ENCODE measurements at places on chromosomes 5 and 9.

- DNase-seq: no peak
Observed at GRCh38 chr9:124718928-124719327, 52.2 kb downstream of the NR6A1 start.

GRCh38 chr5:51881901-51882300 is 498.7 kb downstream of the ISL1 start:
- no peak for DNase-seq

DNA sequence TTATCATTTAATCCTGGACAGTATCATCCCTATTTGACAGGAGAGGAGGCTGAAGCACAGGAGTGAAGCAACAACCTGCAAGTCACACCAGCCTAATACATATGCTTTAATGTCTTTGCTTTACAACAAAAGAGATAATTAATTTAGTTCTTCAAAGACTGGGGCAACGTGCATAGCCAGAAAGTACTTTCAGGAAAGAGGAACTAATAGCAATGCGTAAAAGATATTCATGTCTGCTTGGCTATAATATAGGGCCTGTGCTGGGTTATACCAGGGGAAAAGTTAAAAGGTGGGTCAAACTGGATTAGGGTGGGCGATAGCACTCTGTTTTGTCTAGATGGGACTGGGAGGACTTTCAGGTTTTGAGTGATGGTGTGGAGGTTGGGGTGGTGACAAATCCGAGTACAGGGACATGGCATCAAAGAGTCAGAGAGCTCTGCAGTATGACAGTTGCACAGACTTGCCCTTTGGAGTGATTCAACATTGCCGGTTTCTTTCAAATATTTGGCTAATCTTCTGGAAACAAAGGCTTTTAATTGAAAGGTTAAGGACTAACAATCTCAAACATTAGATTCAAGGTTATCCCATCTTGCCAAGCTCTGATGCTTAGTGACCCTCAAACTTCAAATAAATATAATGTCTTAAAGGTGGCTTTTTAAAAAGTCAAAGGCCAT is 11.9 kb downstream of the DAB2 start:
- DNase-seq: no peak

GRCh38 chr5:134527156-134527960 is 1.9 kb downstream of the JADE2 start:
- DNase-seq: peak; percentile 92

DNA sequence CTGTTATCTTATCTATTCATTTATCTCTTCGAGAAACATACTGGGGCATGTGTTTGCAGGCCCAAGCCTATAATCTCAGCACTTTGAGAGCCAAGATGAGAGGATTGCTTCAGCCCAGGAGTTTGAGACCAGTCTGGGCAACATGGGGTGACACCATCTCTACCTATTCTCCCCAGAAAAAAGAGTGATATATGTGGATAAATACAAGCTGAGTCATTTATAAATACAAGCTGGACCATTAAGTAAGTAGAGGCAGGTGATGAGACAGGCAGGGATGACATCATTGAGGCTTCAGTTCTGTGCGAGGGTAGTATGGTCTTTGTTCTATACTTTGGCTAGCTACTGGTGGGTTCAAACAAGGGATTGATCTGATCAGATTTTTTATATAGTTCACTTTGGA is 25.6 kb downstream of the PBX3 start:
- DNase-seq: no peak

GRCh38 chr5:171162596-171162995 is 146.5 kb upstream of the TLX3 start:
- DNase-seq: peak; percentile 37

DNA sequence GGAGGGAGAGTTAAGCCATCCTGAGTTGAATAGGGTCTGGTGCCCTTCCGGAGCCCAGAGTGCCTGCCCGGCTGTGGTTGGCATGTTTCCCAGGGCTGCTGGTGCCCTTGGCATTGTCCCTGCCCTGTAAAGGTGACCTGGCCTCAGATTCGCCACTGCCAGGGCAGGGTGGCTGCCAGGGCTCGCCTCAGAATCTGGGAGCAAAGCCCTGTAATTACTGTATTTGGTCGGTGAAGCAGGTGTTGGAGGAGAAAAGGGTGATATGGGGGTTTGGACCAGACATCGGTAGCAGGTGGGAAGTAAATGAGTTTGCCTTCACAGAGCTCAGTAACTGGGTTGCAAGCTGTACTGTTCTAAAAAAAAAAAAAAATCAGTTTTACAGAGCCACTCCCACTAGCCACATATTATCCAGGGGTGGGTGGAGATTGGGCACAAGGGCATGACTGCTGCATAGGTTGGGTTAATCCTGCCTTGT is 47.6 kb downstream of the RGS3 start:
- no peak for DNase-seq

- DNase-seq: no peak
Observed at GRCh38 chr9:114006155-114006550, 71.9 kb downstream of the AMBP start.

DNA sequence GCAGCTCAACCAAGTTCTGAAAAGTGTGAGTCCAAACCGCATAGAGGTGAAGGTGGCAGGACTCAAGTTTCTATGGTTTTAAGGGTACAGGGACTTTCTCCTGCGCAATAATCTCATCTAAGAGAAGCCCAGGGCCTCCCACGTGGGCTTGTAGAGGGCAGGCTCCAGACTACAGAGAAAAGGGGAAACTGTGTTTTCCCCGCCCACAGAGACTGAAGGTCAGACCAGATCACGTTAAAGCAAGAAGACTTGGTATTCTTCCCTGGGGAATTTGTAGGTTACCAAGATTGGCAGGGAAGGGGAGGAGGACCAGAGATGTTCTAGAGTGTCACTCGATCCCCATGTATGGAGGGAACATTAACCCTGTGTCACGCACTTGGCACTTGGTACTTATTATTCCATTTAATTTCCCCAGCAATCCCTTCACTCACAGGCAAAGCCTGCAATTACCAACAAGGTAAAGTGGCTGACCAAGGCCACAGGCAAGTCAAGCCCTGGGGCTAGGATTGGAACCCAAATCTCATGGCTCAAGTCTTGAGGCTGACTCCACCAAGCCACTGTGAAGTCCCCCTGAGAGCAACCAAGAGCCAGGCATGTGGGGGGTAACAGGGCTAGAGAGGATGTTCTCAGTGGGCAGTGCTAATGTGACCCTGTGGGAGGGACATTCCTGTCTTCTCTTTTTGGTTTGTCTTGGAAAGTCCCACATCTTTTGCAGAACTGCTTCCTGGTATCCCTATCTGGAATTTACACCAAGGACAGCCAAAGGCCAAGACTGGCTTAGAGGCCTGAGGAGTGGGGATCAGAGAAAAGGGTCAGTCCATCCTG is 18.3 kb upstream of the NEK6 start:
- no peak for DNase-seq

- DNase-seq: peak; percentile 25
Observed at GRCh38 chr5:8826508-8826907, 719.4 kb downstream of the SEMA5A start.

DNA sequence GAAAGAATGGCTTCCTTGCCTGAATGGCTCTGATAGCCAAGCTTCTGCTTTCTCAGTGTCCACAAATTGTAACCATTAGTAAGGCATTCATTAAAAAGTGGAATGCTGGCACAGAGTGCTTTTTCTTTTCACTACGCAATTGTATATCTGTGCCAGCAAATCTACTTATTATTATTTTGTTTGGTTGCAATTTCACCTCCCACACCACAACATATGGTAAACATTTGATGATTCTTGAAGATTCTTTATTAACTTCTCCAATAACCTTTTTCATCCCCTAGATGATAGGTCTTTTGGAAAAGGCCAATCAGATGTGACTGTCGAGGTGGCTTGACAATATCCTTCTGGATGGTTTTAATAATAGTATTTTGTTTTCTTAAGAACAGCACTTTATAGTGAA is 234.1 kb downstream of the TMEM38B start:
- no peak for DNase-seq

- DNase-seq: no peak
Observed at GRCh38 chr5:97101189-97101910, 41.1 kb downstream of the LIX1 start.

DNA sequence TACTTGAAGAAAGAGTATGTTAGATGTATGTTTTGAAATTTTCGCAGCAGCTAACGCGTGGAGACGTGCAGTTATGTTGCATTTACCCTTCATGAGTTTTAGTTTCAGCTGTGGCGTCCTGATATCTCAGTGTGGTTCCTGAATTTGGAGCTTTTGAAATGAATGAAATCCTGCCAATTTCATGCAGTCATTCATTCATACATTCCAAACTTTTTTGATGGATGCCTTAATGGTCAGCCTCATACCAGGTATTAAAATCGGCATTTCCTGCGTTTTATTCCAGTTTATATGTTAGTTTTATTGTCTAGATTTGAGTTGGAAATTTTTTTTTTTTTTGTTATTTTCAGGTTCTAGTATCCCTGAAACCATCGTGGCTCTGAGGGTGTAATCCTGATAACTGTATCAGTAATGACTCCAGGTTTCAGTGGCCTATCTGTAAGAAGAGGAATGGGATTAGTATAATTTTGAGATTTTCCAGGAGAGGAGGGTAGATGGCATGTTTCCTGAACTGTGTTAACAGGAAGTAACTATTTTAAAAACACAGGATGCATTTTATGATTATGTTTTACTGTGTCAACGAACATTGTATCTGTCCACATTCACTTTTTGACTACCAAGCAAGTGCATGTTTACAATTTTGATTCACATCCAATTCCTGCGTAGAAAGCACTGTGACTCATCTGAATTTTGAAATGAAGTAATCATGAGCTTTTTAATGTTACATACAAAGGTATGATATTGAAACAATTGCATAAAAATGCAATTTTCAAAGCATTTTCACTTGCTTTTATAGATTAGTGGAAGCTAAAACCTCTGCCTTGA is 1.0 kb downstream of the FOCAD start:
- peak; percentile 74 for DNase-seq

GRCh38 chr9:110744715-110745384 is 76.3 kb downstream of the MUSK start:
- peak; percentile 97 for DNase-seq

GRCh38 chr9:7129391-7129790 is 371.6 kb downstream of the KDM4C start:
- DNase-seq: no peak

GRCh38 chr5:15734058-15734457 is 234.1 kb downstream of the FBXL7 start:
- DNase-seq: no peak

DNA sequence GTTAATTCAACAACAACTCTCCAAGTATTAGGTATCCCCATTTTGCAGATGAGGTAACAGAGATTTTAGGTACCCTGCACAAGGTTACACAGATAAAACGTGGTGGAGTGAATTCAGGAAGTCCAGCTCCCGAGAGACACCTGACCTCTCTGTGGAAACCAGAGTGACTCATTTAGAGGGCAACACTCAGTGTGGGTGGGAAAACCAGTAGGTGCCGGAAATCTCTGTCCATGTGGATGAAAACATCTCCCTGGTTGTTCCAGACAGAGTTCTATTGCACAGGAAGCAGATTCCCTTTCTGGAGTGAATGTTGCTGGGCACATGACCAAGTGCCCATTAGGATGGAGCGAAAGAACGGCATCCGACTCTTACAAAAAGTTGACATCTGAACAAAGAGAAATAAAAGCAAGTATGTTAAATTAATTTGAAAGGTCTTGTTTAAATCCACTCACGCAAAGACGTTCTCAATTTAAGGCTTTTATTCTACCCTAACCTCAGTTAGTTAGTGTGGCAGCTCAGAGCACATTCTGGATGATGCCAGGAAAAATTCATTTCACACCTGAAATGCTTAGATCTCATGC is 391.9 kb upstream of the WWC1 start:
- DNase-seq: peak; percentile 32

GRCh38 chr9:26244661-26245451 is 566.6 kb upstream of the TUSC1 start:
- peak; percentile 46 for DNase-seq

Measured in EH (cell line).